Right kidney (tissue), 9 donors: ENCODE measurements at places on chromosomes 2 and 18.
A peak's percentile ranks its signal among the peaks of the same experiment; 100 is the strongest.

DNA sequence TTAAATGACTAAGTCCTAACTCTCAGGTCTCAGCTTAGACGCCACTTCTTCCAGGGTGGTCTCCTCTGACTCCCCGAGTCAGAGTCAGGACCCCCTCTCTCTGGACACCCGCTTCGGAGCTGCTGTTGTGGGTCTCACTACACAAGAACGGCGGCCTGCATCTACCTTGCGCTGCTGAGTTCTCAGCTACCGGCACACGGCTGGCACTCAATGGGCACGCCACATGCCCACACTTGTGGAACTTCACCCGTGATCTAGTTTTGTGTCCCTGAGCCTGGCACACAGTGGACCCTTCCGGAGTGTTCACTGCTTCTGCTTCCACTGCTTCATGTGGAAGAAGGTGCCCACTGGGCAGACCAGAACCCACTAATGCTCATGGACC lies 58.3 kb upstream of the ID2 start:
- no peak for DNase-seq

GRCh38 chr2:40244251-40244650 lies 207.6 kb downstream of the SLC8A1 start:
- DNase-seq: no peak

DNA sequence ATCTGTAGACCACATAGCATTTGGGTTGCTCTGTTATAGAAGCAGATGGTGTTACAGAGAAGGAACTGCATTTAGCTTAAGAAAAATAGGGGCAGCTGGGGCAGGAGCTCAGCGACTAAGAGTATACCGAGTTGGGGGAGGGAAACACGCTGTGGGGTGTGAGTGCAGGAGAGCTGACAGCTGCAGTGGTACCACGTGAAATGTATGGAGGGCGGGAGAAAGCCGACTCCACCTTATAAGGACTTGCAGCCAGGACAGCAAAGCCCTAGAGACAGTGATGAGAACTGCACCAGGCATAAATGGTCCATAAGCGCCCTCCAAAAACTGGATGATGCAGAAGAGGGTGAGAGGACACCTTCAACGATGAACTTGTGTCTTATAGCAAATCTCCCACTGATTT lies 237.6 kb downstream of the PRKCE start:
- DNase-seq: no peak

GRCh38 chr2:133135035-133135654 lies 433.1 kb downstream of the NCKAP5 start:
- DNase-seq: no peak

DNA sequence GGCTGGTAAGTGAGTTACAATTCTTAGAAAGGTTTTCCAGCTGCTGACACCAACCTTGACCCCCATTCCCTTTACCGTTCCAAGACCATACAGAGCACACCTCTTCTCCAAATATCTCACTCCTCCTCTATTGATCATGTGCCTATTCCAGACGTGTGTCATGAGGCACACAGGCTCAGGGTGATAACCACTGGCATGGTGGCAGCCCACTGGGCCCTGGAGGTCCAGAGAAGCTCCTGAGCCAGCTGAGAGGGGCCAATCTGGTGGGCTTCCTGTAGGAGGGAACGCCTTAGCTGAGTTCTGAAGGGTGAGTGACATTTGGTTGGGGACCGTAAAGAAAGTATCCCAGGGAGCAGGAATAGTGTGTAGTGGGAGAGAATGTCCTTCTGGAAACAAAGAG lies 28.3 kb downstream of the ZAP70 start:
- DNase-seq: no peak

GRCh38 chr18:616380-616995 lies 19.7 kb downstream of the CLUL1 start:
- no peak for DNase-seq

DNA sequence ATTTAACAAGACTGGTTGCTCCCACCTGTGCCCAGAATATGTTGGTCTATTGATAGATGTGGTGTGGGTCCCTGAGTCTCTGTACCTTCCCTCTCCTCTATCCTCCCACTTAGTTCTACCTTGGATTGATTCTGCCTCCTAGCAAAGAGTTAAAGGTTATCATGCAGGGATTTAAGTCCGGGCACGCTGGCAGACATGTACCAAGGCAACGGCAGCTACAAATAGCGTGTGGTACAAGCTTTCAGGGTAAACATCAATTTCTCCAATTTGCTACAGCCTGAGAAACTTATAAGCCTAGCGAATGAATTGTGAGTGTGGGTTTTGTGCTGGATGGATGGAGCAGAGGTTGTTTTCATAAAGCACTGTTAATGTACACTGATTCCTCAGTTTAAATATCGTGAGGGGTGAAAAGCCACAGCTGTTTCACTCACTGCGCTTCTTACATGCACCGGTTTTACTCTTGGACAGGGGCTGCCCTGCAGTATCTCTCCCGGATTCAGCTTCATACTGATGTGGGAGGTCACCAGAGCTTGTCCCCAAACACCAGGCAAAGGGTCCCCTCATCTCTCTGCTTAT lies 289.8 kb downstream of the ICOS start:
- DNase-seq: peak; percentile 22

- no peak for DNase-seq
These were observed 27.3 kb downstream of the TIMM21 start for GRCh38 chr18:74175658-74176057.

DNA sequence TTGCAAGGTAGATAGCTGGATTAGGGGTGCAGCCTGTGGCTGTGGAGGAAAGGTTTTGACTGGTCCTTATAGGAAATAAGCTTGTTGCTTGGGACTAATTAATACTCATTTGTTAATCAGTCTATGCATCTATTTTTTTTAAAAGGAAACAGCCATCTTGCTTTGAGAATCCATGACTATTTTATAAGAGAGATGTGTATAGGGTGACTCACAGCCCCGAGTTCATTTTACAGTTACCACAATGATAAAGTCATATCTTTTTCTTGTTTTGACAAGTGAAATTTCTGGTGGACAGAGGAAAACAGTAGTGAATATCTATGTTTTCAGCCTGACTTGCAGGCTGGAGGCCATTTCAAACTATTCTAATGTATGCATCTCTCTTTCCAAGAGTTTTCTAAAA lies 193.5 kb upstream of the CCDC68 start:
- no peak for DNase-seq

- DNase-seq: no peak
These were observed 56.3 kb downstream of the GREB1L start for GRCh38 chr18:21298351-21298750.

DNA sequence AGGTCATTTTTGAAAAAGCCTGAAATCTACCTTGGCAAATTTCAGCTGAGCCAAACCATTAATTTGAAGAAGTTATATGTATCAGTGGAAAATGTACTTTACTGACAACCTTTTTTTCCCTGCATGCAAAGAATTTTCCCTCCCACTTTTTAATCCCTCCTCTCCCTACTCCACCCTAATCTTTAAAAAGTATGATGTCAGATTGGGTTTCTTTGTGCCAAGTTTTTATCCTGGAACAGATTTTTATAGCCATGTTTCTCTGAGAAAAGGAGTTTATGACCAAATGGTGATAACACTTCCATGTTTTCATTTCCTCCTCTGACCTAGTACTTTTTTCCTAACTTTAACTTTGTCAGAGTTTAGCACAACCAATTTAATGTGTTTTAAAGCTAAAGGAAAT lies 250.3 kb upstream of the FOSL2 start:
- DNase-seq: no peak

- no peak for DNase-seq
These were observed 34.7 kb downstream of the ACMSD start for GRCh38 chr2:134873152-134873551.

DNA sequence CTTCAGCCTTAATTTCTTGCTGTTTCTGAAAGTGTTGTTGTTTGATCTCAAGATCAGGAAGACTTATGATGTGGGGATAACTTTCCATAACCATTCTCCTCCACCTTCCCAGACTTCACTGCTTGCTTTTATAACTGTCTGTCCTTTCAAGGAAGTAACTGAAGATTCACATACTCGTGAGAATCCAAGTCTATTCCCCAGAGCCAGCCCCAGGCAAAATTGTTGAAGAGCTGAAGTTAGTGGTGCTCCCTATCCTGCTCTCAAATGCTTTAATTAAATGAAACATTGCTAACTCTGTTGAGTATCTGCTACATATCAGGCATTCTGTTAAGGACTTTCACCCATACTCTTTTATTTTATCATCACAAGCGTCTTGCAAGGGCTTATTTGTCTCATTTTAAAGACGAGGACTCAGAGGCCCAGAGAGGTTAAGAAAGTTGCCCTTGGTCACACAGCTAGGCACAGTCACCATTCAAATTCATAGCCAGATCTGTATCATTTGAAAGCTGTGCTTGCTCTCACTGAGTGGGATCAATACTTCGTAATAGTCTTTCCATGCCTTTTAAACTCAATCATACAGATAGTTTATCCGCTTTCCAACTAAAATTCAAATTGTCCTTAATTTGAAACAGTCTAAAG lies 189.8 kb upstream of the TCF4 start:
- no peak for DNase-seq

DNA sequence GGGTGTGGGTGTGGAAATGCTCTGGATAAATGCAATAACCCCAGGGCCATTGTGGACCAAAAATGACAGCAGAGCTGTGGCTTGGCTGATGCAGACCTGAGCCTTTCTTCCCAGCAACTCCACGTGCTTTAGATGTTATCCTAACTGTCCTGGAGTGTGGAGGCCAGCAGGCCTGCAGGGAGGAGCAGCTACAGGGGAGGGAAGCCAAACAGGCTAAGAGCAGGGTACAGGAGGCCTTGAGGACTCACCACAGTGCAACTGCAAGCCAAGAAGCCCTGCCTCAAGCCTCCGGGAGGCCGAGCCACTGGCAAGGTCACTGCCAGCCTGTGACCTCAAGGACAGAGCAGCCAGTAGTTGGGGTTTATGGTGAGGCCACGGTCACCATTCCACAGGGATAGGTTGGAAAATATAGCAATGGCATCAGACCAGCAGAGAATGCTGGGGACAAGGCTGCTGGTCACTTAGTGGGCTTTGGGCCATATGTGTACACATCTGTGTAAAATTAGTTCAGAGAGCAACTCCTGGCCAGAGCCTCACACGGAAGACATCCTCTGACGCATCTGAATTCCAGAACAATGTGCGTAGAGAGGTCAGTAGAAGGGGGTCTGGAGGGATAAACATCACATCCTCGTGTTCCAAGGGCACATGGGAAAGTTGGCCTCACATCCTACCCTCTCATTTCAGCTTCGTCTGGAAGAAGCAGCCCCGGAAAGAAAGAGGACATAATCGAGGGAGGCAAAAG lies 76.2 kb upstream of the UPP2 start:
- no peak for DNase-seq

GRCh38 chr18:26495287-26495686 lies 53.1 kb downstream of the KCTD1 start:
- DNase-seq: no peak

- DNase-seq: no peak
These were observed 6.5 kb downstream of the PREPL start for GRCh38 chr2:44354761-44355160.

GRCh38 chr2:57141269-57141668 lies 905.3 kb upstream of the VRK2 start:
- DNase-seq: no peak

GRCh38 chr2:44120428-44120827 lies 48.2 kb upstream of the PPM1B start:
- DNase-seq: no peak

DNA sequence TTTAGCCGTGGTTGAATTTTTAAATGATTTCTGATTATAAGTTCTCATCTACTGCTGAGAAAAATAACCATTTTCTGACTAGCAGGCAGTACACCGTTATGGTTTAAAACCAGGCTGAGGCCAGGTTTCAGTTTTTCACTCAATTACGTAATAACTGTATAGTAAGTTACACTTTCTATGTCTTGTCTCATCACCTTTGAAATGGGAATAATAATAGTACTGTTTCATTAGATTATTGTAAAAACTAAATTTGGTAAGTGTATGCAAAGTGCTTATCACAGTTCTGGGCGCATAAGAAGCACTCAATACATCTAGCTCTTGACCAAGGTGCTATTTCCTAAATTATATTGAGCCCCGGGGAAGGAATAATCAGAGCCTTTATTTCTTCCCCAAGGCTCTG lies 76.8 kb downstream of the LIMS1 start:
- no peak for DNase-seq

GRCh38 chr2:182226807-182227206 lies 200.0 kb downstream of the PDE1A start:
- no peak for DNase-seq

DNA sequence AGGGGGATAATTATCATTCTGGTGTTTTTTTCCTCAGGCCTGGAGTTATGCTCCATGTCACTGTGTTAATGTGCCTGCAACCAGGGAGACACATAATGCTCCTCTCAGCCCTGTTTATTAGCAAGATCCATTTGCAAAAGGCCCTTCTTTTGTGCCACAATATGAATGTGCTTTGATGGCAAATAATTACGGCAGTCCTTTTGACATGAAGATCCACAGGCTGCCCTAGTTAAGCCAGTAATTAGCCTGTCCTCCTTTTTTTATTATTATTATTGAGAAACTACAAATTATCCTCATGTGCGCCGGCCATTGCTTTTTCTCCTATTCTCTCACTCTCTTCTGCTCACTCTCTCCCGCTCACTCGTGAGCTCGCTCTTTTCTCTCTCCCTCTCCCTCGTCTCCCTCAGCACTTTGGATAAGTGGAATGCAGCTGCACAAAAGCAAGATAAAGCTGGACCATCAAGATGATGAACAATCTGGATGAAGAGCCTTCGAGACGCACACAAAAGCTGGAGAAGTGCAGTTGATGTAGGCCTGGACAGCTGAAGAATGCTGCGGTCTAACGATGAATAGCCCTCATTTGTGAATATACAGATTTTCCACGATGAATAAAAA lies 762.3 kb downstream of the BCL11A start:
- DNase-seq: no peak

DNA sequence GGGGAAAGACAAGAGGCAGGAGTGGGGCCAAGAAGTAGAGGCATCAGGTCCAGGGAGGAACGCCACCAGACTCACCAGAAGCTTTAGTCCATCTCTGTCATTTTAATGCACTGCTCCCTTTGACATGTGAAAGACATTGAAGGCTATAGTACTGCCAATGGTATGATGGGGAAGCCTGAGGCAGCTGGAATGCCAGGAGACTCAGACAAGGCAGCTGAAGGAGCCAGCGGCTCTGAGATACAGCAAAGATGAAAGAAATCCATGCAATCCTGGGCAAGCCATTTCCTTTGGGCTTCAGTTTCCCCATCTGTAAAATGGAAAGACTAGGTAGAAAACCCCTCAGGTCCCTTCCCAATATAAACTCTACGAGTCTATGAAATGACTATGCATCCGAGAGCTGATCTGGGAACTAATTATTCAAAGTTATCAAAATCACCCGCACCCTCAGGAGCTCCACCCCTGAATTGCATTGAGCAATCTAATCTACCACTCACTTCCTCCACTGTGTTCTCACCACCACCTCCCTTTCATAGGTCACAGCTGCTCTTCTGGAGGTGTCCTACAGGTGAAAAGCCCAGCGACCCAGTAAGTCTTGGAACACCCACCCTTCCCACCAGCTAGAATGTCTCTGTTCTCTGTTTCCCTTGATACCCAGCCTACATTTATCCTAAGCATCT lies 3.1 kb downstream of the CXCR2 start:
- no peak for DNase-seq

- no peak for DNase-seq
These were observed 210.2 kb downstream of the NCK2 start for GRCh38 chr2:105954891-105955290.

GRCh38 chr2:107322416-107322815 lies 436.4 kb upstream of the ST6GAL2 start:
- DNase-seq: no peak
